Smooth muscle cell of the coronary artery (primary cell): ENCODE measurements at places on chromosomes 1 and 21. TPM values are rescaled to one million over a fixed set of nuclear protein-coding genes. Genes with fewer than 3 reads are reported as not detected.

SMIM12 gene
- total RNA-seq: 14.2 and 31.4 TPM in 2 replicates

TMEM269 gene
- 0.12 TPM in 1 of 2 replicates, not detected in the other for total RNA-seq

SPATA46 gene
- not detected in 2 replicates for total RNA-seq

TRAPPC10 gene
- total RNA-seq: 8.7 and 18.5 TPM in 2 replicates

NUDT4B gene
- 8.4 and 17.3 TPM in 2 replicates for total RNA-seq

SPATA21 gene
- not detected in 2 replicates for total RNA-seq

PLPPR4 gene
- total RNA-seq: under 0.01 and 3.0 TPM in 2 replicates

VANGL2 gene
- total RNA-seq: 1.7 TPM in 1 of 2 replicates, not detected in the other

TTLL7 gene
- 3.2 and 8.7 TPM in 2 replicates for total RNA-seq

MSH4 gene
- 0.08 and 0.35 TPM in 2 replicates for total RNA-seq

KIAA1614 gene
- total RNA-seq: 4.7 and 6.6 TPM in 2 replicates

FCRL5 gene
- not detected in 2 replicates for total RNA-seq

NLRP3 gene
- total RNA-seq: 0.23 TPM in 1 of 2 replicates, not detected in the other

HHAT gene
- 1.1 and 3.9 TPM in 2 replicates for total RNA-seq

PLEKHA6 gene
- total RNA-seq: 0.08 and 0.59 TPM in 2 replicates

PFDN2 gene
- 71.7 and 95.0 TPM in 2 replicates for total RNA-seq

RGS4 gene
- total RNA-seq: 31.8 and 648 TPM in 2 replicates

KRTAP7-1 gene
- not detected in 2 replicates for total RNA-seq

S1PR1 gene
- total RNA-seq: 2.5 and 7.4 TPM in 2 replicates

FAM110D gene
- under 0.01 and 0.08 TPM in 2 replicates for total RNA-seq

GNAT2 gene
- 0.38 TPM in 1 of 2 replicates, not detected in the other for total RNA-seq

CELA3B gene
- not detected in 2 replicates for total RNA-seq

SPRR2G gene
- not detected in 2 replicates for total RNA-seq

PUM1 gene
- total RNA-seq: 47.7 and 101 TPM in 2 replicates

LRIG2 gene
- total RNA-seq: 6.8 and 7.1 TPM in 2 replicates

EPHA10 gene
- not detected in 2 replicates for total RNA-seq

DMRTA2 gene
- 0.08 TPM in 1 of 2 replicates, not detected in the other for total RNA-seq

TRPM2 gene
- total RNA-seq: under 0.01 TPM in 1 of 2 replicates, not detected in the other

CLEC20A gene
- 0.08 TPM in 1 of 2 replicates, not detected in the other for total RNA-seq
